Skin of body (tissue), 3 donors: ENCODE measurements at places on chromosomes 7 and 10. TPM values are rescaled to one million over a fixed set of nuclear protein-coding genes. Genes with fewer than 3 reads are reported as not detected.

DNA sequence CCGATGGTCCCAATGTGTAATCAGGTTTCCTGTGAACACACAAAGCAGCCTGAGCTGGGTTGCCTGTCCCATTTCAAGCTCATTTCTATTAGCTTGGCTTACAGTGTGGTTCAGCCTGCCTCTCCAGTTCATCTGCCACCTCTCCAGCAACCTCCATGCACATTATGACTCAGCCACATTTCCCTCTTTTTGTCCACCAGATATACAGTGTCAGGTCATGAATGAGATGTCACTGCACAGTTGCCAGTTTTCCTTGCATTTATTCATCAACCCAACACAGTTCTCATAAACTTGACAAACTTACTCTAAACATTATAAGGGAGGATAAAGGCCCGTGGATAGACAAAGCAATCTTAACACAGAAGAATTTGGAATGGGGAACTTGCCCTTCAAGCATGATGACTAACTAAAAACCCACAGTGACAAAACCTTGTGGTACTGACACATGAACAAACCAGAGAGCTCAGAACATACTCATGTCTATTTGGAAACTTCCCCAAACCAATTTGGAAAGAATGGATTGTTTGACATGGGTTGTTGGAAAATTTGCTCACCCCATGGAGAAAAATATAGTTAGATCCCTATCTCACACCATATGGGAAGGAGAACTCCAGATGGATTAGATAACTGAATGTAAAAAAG lies 2.5 kb upstream of the CFAP58 start:
- no peak for DNase-seq

- DNase-seq: peak; percentile 39
These were observed 38.3 kb downstream of the LYZL2 start for GRCh38 chr10:30591249-30591670.

DNA sequence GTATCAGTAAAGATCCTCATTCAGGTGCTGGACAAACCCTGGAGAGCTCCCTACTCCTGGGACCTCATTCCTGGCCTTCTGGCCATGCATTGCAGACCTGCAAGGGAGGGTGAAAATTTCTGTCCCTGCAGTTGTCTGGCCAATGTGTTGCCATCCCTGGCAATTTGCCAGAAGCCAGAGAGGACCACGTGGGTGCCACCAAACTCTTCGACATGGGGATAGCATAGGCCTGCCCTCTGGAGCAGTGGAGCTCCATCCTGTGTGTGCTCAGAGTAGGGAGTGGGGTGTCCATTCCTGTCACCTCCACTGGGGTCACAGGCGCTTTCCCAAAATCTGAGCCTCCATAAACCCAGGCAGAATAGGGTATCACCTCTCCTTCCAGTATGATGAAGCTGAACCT lies 31.2 kb downstream of the DMBT1 start:
- no peak for DNase-seq

- no peak for DNase-seq
These were observed 376.4 kb downstream of the HTR7 start for GRCh38 chr10:90481326-90481923.

DNA sequence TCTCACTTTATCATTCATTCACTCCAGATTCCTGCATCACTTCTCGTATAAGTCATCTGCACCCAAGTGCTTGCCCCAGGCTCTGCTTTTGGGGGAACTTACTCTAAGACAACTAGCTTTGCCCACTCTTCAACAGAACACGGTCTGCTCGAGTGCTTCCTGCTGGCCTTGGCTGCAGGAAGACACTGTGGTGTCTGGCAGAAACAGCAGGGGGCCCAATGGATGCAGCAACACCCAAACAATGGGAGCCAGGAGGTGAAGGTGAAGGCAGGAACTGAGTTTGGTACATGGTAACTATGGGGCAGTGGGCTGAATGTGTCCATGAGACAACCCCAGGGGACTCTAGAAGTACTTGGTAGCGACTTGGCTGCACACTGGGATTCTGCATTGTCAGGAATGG lies 344.0 kb downstream of the REEP3 start:
- no peak for DNase-seq

- no peak for DNase-seq
These were observed 21.0 kb downstream of the PWWP2B start for GRCh38 chr10:132417957-132418441.

DNA sequence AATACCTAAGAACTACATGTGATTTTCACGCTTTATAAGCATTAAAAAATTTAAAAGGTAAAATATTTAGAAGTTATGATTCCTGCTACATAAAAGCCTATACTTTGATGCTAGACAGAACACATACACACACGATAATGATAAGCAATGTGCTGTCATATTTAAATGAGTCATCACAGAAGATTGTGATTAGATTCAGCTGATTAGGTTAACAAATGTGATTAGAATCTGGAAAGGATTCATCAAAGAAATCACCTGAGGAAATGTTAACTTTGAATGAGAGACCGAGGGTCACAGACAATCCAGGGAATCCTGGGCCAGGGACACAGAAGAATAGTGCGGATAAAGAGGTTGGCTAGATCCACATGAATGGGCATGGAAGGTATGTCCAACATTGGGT lies 42.0 kb upstream of the CYP2C18 start:
- no peak for DNase-seq

DNA sequence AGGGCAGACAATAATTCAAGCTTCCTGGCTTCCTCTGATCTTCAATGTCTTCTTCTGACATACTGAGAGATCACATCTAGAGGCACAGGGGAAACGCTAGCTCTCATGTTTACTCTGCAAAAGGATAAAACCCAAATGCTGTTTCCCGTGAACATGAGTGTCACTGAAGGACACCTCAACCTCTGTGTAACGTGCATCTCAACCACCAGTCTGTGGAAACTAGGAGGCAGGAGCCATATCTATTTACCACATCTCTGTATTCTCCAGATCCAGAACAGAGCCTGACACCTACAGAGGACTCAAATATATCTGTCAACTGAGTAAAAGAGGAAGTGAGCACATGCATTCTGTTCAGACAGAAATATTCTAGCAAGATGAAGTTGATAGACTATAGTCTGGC lies 140.3 kb upstream of the TARP start:
- no peak for DNase-seq

DNA sequence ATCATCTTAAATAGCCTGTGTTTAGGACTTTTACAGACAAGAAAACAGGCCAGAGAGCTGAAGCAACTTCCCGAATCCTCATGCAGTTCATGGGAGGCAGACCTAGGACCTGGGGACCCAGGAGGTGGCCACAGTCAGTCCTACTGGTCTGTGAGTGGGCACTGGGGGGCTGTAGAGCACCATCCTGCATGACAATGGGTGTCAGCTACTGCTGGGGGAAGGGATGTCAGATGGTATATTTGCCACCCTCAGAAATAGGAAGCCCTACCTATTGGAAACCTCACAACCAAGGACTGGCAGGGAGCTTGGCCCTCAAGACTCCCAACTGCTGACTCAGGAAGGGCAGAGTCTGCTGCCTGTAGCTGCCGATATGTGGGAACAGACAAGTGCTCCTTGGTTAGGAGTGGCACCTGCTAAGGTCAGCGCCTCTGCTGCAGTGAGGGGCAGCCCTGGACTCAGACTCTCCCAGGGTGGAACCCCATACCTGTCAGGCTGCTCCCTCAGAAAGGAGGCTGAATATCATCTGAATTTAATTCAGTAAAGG lies 29.7 kb downstream of the OGDH start:
- no peak for DNase-seq

GRCh38 chr7:98703916-98704315 lies 86.8 kb downstream of the NPTX2 start:
- DNase-seq: no peak

- no peak for DNase-seq
These were observed 85.4 kb upstream of the CHCHD3 start for GRCh38 chr7:133167300-133167699.

GRCh38 chr7:39609935-39610263 lies 13.5 kb upstream of the RALA start:
- DNase-seq: no peak

- peak; percentile 74 for DNase-seq
These were observed 313.6 kb upstream of the ZMIZ1 start for GRCh38 chr10:78755063-78755701.

- peak; percentile 28 for DNase-seq
These were observed 695.5 kb downstream of the INHBA start for GRCh38 chr7:41007351-41007751.

DNA sequence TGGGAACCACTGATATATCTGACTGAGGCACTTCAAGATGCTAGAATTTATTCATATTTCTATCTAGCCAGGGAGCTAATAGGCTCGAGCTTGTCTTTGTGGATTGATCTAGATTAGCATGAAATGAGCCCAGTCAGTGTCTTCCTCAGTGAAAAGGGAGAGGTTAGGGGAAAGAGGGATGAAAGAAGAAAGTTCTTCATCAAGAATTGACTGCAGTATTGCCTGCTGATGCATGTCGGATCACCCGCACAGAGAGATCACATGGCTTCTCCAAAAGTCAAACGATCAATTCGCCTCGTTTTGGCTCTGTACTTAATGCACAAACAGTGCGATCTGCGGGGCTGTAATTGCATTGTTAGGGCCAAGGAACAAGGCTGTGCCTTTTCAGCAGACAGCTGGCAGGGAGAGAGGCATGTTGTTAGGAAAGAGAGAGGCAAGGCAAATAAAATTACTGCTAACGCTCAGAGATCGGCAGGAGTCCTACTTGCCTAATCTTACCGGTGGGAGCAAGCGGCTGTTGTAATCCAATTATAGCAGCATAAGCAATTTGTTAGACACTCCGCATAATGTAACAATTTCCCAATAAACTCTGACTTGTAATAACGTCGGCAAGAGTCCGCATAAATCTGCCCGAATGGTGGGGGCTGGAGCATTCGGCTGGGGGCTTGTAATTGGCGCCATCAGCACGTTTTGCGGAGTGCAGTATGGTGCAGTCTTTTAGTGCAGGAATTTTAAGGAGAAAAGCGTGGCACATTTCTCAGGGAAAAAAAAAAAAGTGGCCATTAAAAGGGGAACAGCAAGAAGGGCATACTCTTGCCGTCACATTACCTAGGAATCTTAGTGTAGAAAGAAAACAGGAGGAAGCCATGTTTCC lies 102.1 kb downstream of the POLL start:
- DNase-seq: no peak

The ATRNL1 gene
- total RNA-seq: 24.4 TPM

The DGKI gene
- total RNA-seq: 1.5 TPM

The PRR15 gene
- 0.20 TPM for total RNA-seq

The HABP2 gene
- total RNA-seq: not detected

The OGDHL gene
- 0.89 TPM for total RNA-seq

The NAT16 gene
- total RNA-seq: not detected
